ENCODE measurements at places on chromosomes 3 and 15.

DNA sequence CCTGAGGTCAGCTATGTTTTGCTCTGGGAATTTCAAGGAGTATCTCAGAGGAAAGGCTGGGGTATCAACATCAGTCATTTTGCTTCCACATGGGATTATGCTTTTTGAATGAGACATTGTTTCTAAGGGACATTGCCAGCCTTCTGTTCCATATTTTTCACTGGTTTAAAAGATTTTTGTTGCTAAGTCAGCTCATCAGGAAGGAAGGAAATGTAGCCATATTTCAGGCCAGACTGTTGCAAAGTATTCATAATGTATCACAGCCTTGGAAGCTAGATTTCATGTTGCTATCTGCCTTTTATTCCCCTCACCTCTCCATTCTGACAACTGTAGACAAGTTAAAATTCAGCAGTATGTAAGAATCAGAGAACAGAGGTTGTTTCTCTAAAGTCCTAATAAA lies 61.0 kb upstream of the CHRM5 start:
- no peak for DNase-seq

GRCh38 chr3:185399737-185400667 lies 37.1 kb downstream of the MAP3K13 start:
- DNase-seq: no peak

DNA sequence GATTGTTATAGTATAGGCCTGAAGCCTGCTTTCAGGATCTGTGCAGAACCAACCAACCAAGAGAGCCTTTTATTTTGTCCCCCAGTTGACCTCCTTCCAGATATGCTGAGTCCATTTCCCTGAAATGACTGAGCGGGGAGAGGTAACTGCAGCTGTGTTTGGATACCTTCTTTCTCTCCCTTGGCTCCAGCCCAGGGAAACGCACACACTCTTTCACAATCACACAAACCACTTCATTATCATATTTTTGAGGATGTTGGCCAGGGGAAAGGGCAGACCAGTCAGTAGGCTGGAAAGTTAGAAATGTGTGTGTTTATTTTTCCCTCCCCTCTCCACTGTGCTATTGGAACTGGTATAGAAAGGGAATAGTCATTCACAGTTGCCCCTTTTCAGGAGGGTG lies 417.7 kb upstream of the TBL1XR1 start:
- no peak for DNase-seq

- no peak for DNase-seq
Measured at GRCh38 chr3:3499987-3500386, 299.2 kb upstream of the LRRN1 start.

DNA sequence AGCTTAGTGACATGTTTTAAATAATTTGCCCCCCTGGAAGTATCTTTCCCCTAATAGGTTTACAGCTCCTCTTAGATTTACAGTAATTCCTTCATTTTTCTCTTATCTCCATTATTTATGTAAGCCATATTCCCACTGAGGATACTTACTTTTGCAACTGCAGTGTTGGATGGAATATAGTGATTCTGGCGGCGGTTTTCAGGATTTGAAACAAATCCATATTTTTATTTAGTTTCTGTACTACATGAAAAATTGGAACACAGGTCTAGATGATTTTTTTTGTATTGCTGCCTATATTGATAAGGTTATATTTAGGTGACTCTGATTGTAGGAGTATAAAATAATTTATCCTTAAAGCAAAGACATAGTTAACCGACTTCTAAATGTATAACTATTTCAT lies 391.6 kb upstream of the SUCLG2 start:
- no peak for DNase-seq

DNA sequence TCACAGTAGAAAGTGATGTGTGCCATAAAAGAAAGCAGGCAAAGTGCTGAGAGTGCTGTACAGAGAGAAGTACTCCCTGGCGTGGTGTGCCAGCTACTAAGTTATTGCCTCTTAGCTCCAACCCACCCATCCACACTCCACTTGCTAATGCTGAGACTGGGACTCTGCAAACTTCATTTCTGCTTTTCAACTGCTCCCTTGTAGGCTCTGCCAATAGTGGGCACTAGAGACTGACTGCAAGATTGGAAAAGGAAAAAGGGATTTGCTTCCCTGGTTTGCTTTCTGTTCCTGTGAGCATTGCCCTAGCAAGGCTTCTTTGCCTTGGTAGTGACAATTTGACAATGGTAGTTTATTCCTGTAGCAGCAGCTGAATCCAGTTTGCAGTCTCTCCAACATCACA lies 56.5 kb upstream of the TMEM108 start:
- no peak for DNase-seq

DNA sequence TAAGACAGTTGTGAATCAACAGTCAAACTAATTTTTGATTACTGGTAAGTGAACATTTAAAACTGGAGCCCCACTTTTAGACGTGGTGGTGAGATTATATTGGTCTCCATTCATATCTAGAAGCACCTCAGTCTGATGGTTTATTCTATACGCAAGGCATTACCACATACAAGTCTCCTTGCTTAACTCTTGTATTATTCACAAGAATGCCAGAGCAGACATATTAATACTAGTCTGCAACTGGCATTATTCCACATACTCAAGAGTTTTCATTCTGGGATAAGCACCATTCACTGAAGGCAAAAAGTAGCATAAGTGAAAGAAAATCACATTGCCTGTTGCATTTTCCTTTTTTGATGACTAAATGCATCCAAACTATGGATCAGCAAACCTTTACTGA lies 36.9 kb upstream of the MEIS2 start:
- no peak for DNase-seq

GRCh38 chr3:127770671-127771355 lies 51.5 kb downstream of the MGLL start:
- no peak for DNase-seq

DNA sequence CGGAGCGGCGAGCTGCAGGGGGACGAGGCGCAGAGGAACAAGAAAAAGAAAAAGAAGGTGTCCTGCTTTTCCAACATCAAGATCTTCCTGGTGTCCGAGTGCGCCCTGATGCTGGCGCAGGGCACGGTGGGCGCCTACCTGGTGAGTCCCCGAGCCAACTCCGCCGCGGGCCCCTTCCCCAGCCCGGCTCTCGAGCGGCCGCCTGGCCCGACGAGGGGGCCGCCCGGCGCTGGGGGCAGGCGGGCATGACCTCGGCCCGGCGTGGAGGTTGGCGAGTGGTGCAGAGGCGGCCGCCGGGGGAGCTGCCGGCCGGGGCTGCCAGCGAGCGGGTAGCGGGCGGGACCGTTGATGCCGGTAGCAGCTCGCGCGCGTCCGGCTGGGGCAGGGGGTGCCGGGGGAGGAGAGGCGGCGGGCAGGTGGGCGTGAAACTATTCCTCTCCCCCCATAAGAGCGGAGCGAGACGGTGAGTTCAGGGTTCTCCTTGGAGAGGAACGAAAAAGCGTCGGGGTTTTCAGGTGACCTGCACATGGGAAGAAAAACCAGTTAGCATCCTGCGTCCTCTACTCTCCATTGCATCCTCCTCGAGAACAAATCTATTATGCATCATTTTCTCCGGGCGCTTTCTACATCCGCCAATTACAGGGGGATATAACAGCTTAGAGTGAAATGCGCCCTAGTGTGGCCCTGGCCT lies 585 bp downstream of the SLCO3A1 start:
- no peak for DNase-seq

DNA sequence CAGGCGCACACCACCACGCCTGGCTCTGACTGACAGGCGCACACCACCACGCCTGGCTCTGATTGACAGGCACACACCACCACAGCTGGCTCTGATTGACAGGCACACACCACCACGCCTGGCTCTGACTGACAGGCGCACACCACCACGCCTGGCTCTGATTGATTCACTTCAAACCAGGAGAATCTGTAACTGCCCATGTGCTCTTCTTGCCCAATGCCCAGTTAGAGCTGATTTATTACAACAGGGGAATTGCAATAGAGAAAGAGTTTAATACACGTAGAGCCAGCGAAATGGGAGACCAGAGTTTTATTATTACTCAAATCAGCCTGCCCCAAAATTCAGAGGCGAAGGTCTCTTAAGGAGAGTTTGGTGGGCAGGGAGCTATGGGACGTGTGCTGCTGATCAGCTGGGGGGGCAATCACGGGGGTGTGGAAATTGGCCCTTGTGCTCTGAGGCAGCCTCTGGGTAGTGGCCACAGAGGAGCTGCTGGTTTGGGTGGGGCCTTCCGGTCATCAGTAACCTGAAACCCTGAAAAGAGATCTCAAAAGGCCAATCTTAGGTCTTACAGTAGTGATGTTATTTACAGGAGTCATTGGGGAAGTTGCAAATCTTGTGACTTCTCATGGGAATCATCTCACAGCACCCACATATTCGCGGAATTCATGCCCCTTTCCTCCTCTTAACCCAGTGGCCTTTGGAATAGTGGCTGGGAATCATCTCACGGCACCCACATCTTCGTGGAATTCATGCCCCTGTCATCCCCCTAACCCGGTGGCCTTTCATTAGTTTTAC lies 63.8 kb upstream of the TFRC start:
- DNase-seq: no peak

DNA sequence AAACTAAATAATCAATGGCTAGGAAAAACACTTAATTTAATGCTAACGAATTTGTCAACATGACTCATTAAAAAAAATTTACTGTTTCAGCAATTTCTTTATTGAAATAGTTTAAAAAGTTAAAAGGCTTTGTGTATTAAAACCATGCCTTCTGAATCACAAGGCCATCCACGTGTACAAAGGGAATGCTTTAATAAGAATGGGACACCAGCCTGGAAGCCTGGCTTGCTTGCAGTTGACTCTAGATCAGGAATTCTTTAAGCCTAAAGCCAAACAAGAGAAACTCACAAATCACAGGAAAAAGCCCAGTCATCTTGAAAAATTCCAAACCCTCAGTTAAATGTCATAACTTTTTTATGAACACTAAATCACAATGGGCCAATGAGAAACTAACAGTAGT lies 137.6 kb downstream of the PEAK1 start:
- DNase-seq: no peak

GRCh38 chr3:42670670-42671069 lies 14.7 kb upstream of the KLHL40 start:
- DNase-seq: no peak

Data from stimulated activated CD4-positive, alpha-beta T cell treated with anti-CD3 and anti-CD28 coated beads, Interleukin-1b, Interleukin-23, amount 100 ng/mL, for 4 hours (primary cell).